ENCODE measurements at places on chromosomes 4 and X.

GRCh38 chrX:111039606-111040005, 56.4 kb upstream of the PAK3 start:
- DNase-seq: no peak

- no peak for DNase-seq
Observed at GRCh38 chr4:37001688-37002436, 242.7 kb upstream of the NWD2 start.

DNA sequence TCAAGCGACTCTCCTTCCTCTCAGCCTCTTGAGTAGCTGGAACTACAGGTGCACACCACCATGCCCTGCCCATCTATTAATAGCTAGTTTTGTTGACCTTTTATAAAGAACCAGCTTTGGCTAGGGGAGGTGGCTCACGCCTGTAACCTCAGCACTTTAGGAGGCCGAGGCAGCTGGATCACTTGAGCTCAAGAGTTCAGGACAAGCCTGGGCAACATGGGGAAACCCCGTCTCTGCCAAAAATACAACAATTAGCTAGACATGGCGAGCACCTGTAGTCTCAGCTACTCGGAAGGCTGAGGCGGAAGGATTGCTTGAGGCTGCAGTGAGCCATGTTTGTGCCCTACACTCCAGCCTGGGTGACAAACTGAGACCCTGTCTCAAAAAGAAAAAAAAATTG, 2.7 kb downstream of the TKTL1 start:
- no peak for DNase-seq

DNA sequence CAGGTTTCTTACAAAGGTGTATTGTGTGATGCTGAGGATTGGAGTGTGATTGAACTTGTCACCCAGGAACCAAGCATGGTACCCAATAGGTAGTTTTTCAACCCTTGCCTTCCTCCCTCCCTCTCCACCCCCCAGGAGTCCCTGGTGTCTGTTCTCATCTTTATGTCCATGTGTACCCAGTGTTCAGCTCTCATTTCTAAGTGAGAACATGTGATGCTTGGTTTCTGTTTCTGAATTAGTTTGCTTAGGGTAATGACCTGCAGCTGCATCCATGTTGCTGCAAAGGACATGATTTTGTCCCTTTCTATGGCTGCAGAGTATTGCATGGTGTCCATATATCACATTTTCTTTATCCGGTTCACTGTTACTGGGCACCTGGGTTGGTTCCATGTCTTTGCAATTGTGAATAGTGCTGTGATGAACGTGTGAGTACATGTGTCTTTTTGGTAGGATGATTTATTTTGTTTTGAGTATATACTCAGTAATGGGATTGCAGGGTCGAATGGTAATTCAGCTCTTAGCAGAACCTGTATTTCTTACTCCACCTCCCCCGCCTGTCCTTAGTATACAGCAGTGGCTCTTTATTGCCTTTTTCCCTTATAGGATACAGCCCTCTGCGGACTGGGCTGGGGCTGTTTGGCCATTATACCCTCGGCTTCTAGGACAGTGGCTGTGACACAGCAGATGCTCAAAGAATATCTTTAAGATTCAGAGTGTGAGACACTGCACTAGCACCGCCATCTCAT, 145.4 kb downstream of the PTTG2 start:
- no peak for DNase-seq

DNA sequence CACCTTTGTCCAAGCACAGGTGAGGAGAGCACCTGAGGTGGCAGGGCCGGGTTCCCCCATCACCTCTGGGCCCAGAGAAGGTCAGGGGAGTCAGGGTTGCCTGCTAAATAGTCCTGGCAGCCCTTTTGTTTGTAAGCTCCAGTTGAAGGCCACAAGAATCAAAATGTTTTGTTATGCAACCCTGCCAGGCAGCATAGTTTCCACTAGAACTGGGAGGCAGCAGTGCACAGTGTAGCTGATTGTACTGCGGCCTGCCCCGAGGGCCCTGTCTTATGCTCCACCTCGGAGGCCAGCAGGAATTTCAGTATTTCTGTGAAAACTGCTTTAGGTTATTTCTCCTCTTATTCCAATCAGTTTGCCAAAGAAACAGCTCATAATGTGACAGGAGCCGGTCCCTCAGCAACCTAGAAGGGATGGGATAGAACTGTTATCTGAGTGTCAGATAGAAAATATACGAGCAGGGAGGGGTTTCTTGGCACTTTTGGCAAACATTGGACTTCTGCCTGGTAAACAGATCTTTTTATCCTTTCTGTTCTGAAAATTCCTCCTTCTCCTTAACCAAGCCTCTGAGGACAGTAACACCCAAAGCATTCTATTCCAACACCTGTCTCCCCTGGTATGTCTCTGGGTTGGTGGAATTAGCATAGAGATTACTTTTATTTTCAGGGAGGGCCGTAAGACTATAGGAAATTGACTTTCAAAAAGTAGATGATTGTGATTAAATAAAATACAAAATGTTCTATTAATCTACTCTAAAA, 93.6 kb downstream of the LNX1 start:
- no peak for DNase-seq

GRCh38 chr4:10296730-10297129, 160.5 kb downstream of the ZNF518B start:
- DNase-seq: no peak

- no peak for DNase-seq
Observed at GRCh38 chrX:30495468-30495867, 82.1 kb downstream of the TASL start.

DNA sequence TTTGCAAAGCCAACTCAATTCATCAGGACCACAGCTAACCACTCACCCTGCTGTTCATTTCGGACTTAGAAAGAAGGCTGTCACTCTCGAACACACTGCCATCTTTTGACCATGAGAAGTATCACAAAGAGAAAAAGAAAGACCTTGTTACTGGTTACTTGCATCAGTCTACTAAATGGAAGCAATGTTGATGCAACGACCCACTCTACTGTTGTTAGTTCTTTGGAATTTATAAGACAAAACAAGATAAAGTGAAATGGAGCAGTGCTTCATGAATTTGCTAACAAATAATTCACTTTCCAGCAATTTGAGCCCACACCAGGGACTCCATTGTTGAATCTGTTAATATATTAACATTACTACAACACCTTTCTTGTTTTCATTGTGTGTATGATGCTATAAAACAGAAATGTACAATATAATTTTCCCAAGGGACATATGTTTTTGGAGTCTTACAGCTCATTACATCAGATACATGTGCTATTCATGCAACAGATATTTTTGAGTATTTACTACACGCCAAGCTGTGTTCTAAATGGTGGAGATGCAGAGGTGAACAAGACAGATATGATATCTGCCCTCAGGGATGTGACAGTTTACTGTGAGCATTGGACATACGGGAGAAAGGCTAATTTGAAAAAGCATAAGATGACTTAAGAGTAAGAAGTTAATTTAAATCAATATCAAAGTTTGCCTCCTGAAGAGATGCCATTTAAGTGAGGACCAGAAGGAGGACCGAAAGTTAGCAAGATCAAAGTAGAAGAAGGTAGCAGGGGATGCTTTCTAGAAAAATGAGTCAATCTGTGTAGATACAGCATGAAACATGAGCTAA, 87.2 kb downstream of the AREG start:
- DNase-seq: peak; percentile 83

DNA sequence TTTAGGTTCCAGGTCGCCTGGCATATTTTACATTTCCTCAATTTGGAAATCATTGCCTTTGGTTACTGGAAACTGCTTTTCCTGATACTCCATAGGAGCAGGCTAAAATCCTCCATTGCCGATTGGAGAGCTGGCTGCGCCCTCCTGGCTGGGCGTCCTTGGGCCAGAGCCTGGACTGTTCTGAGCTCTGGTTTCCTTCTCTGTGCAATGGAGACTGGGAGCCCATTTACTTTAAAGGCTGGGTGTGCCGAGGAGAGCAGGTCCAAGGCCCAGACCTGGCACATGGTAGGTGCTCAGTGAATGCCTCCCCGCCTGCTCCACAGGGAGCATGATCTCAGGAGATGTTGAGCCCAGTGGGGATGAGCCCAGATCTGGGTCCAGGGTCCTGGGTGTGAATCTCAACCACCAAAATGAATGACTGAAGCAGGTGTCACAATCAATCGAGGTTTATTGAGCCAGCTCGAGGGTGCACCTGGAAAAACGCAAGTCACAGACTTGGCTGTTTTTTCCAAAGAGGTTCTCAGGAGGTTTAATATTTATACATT, 50.0 kb downstream of the EVC start:
- DNase-seq: no peak

- DNase-seq: no peak
Observed at GRCh38 chr4:38715050-38715449, 51.1 kb downstream of the KLF3 start.

DNA sequence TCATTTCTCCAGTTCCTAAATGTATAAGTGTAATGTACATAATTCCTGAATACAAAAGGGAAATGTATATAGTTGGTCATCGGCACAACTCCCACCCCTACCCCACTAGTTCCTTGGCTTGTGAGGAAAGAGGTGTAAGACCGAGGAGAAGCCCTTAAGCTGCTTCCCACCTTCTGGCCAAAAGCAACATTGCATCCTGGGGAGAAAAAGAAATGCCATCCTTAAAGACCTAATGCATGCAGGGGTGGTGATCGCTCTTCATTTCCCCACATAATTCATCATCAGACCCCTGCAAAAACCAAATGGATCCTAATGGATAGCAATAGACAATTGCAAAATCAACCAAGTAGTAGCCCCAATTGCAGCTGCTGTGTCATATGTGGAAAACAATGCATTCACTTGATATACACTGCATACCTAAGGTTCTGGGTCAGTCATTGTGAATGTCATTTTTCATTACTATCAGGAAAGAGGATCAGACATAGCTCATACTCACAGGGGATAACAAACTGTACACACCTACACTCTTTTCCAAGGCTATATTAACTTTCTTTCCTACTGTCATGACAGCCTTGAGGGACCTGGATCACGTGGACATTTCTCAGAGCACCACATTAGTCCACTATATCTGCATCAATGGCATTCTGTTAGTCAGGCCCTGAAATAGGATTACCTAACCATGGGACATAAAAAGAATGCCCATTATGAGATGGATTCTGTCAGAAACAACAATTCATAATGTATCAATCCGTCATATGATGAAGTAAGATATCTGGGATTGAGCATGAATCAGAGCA, 31.7 kb upstream of the NFXL1 start:
- no peak for DNase-seq

GRCh38 chr4:13955551-13955950, 328.0 kb upstream of the BOD1L1 start:
- no peak for DNase-seq

DNA sequence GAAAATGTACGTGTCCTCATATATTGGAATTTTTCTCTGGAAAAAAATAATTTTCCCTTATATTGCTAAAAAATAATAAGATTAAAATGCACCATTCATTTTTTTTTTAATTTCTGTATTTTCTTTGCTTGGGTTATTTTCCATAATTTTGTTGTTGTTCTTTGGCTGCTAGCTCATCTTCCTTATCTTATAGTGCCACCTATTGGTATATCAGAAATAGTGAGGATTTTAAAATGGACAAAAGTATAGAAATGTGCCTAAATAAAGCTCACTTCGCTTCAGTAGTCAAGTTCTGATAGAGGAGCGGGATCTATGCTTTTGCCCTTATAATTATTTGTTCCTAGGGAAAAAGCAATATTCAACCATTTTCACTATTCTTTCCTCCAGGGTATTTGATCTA, 134.8 kb downstream of the NAP1L3 start:
- peak; percentile 1 for DNase-seq

DNA sequence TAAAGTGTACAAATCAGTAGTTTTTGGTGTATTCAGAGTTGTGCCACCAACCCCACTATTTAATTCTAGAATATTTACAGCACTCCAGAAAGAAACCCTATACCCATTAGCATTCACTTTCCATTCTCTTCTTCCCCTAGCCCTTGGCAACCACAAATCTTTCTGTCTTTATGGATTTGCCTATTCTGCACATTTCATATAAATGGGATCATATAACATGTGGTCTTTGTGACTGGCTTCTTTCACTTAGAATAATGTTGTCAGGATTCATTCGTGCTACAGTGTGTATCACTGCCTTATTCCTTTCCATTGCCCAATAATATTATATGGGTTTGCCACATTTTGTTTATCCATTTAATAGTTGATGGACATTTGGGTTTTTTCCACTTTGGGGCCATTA, 32.2 kb downstream of the SGMS2 start:
- no peak for DNase-seq

GRCh38 chrX:103629318-103630170, 769 bp downstream of the TCEAL1 start:
- peak; percentile 51 for DNase-seq

- no peak for DNase-seq
Observed at GRCh38 chrX:76202471-76202870, 29.6 kb downstream of the PBDC1 start.

DNA sequence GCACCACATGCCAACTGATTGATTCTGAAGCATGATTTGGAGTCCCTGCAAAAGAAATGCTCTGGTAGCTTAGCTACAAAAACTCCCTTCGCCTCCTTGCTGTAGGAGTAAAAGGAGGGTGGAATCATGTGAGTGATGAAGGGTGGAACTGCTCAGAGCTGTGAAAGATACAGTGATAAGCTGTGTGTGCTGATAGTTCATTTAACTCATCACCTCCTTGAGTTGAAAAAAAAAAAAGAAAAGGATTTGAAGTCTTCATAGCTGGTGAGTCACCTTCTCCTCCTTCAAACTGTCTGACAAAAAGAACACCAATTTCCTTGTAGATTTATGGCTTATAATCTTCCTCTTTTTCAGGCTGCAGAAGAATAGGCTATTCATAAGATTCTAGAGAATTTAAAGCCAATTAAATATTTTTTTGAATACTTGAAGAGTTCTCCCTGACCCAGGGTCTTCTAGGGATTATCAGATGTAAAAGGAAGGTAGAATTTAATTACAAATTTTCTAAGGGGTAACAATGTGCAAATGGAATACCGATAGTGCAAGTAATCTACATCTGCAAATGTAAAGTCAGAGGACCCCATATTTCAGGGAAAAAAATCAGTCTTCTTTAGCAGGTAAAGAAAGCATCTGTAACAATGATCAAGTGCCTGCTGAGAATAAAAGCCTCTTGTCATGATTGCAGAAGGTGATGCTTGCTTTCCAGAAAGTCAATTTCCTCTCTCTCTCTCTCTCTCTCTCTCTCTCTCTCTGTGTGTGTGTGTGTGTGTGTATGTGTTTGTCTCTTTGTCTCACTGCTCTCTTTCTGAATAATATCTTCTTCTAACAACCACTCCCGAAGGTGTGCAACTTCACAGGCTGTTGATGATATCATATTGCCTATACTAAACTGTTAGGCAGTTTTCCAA, 208.8 kb upstream of the VEGFC start:
- no peak for DNase-seq

DNA sequence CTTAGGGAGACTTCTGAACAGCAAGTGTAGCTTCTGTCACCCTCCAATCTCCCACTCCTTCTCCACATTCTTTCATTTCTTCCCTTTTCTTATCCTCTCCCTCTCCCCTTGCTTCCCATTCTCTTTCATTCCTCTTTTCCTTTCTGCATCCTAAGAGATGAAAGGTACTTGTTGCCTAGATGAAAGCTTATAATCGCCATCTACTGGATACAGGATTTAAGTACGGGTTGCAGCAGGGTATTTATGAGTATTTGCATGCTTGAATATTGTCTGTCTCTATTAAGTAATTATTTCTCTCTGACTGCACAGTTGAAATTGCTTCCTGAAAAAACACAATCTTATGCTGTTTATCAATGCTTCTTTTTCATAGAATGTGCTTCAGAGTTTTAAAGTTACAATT, 174.0 kb upstream of the TENT5D start:
- no peak for DNase-seq

GRCh38 chrX:103513476-103514108, 5.7 kb downstream of the RAB40A start:
- DNase-seq: no peak

GRCh38 chr4:182307746-182308145, 64.5 kb downstream of the TENM3 start:
- DNase-seq: no peak
